ENCODE measurements at places on chromosomes 12 and 14.
A peak's percentile ranks its signal among the peaks of the same experiment; 100 is the strongest.

DNA sequence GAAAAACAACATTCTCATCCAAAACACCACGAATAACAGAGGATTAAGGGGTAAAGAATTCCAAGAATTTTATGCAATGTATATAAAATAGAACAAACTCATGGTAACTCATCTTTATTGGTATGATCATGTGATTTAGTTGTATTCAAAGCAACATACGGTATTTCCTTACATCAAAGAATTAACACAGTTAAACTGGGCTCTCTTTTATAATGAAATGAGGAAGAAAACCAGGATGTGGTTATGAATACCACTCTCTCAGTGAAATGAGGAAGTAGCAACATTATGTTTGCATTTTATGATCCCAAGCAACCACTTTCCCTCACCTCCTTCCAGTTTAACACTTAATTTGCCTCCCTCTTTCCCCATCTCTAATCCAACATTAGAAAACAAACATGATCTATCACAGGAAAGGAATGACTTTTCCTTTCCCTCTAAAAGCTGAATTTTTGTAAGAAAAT, 22.9 kb downstream of the SPTLC2 start:
- DNase-seq: no peak

GRCh38 chr12:49932533-49933130, 17.9 kb upstream of the AQP2 start:
- DNase-seq: no peak

DNA sequence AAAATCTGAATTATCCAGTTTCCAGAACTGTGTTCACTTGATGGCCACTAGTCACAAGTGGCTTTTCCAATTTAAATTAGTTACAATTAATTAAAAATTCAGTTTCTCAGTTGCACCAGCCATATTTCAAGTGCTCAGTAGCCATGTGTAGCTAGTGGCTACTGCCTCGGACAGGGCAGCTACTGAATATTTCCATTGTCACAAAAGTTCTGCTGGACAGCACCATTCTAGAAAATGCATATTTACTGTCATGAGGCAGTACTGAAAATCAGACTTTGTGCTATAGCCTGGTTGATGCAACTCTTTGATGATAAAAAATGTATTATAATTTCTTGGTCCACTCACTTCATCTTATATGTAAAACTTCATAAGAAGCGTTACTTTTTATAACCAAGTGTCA, 11.5 kb upstream of the OVCH1 start:
- DNase-seq: no peak

DNA sequence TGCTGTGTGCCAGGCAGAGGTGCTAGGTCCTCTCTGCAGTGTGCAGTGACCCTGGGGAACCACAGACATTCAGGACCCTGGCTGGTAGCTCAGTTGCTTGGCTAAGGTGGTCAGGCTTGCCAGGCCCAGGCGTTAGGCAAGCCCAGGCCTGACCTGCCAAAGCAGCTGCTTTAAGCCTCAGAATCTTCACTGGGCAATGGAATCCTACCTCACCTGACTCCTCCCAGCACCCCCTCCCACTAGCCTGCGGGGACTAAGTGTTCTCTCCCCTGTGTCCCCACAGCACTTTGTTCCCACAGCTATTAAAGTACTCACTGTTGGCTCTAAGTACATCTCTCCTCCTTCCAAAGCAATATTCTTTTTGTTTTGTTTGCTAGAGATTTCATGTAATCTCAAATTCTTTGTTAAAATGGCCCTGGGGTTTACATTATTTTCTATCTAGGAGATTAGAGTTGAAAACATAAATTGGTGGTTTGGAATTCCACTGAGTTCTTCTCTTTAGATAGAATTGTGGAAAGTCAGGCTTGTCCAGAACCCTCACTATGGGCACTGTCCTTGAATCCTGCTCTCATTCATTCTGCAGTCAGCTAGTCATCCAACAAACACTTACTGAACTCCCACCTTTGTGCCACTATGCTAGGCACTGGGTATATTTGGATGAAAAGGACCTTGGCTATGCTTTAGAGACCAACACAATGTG, 44.4 kb downstream of the DGLUCY start:
- DNase-seq: no peak

- no peak for DNase-seq
Measured at GRCh38 chr14:95301527-95302187, 18.1 kb downstream of the CLMN start.

- no peak for DNase-seq
Measured at GRCh38 chr14:20935303-20935984, 19.8 kb upstream of the RNASE2 start.

- no peak for DNase-seq
Measured at GRCh38 chr12:125356111-125356510, 290.9 kb downstream of the AACS start.

DNA sequence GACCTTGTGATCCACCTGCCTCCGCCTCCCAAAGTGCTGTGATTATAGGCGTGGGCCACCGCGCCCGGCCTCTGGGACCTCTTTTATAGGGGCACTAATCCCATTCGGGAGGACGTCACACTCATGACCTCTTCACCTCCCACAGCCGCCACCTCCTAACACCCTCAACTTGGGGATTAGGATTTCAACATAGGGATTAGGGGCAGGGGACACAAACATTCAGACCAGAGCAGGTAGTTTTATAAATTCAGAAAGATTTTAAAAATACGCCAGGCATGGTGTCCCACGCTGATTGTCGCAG, 49.4 kb downstream of the TPCN1 start:
- no peak for DNase-seq

- DNase-seq: no peak
Measured at GRCh38 chr14:52922656-52923055, 28.2 kb downstream of the FERMT2 start.

DNA sequence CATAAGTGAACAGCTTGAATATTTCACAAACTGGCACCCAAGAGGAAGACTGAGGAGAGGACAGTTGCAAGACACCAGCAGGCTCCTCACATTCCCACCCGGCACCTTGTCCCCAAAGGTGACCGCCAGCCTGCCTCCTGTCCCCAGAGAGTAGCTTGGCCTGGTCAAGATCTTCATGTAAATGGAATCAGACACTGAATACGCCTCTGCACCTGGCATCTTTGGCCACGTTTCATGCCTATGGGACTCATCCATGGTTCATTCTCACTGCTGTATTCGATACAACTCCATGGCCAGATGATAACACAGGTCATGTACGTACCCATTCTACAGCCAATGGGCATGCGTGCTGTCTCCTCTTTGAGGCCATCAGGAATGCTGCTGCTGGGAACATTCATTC, 60.8 kb downstream of the ITPK1 start:
- DNase-seq: no peak

- no peak for DNase-seq
Measured at GRCh38 chr12:43057566-43057965, 468.0 kb upstream of the PRICKLE1 start.

GRCh38 chr12:24482882-24483604, 465.9 kb downstream of the BCAT1 start:
- no peak for DNase-seq

DNA sequence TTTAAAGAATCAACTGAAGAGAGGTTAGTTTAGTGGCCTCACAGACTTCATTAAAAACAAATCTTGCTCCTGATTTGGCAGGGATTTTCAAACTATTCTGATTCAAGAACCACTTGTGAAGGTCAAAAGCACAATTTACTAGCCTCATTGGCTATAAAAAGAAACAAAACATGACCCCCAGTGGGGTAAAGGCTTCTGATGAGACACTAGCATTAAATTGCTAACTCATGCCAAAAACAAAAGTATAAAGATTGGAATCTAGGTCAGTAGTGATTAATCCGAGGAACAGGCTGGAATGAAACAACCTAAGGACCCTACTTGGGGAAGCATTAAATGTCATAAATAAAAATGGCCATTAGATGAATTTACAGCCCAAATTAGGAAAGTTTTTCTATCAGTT, 312.3 kb downstream of the PAWR start:
- DNase-seq: no peak

- no peak for DNase-seq
Measured at GRCh38 chr12:72282721-72283120, 10.6 kb downstream of the TRHDE start.

GRCh38 chr12:120237360-120238171, 28.0 kb downstream of the PXN start:
- no peak for DNase-seq

DNA sequence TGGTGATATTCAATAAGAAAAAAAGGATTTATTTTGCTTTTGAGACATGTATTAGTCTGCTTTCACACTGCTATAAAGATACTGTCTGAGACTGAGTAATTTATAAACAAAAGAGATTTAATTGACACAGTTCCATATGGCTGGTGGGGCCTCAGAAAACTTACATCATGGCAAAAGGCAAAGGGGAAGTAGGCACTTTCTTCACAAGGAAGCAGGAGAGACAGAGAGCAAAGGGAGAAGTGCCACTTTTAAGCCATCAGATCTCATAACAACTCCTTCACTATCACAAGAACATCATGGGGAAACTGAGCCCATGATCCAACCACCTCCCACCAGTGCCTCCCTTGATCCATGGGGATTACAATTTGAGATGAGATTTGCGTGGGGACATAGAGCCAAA, 43.9 kb downstream of the BHLHE41 start:
- no peak for DNase-seq

DNA sequence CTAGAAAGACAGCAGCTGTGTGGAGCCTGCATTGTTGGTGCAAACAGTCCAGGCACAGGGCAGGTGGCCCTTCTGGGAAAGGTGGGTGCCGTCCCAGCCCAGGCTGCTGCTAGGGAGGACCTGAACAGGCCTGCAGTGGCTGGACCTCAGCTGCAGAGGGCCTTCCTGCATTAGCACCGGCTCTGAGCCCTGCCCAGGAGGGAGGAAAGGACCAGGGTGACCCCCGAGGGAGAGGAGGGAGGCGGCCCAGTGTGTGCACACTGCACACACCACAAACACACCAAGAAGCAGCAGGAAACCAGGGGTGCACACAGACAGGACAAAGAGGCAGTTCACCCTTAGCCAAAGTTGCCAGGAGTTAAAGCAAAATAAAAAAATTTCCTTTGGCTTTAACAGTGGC, 8.0 kb upstream of the PGAM5 start:
- DNase-seq: no peak

- peak; percentile 77 for DNase-seq
Measured at GRCh38 chr12:77924703-77925102, 94.0 kb downstream of the NAV3 start.

DNA sequence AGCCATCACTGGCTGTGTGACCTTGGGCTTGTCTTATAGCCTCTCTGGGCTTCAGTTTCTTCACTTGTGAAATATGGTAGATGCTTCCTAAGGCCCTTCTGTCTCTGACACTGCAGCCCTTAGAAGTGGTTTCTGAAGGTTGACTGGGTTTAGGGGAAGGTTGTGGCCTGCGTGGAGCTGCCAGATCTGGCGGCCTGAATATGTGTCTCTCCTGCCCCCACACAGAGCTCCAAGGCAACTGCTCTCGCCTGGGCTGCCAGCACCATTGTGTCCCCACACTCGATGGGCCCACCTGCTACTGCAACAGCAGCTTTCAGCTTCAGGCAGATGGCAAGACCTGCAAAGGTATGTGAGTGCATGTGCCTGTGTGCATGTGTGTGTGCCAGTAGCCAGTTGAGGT, 4.0 kb downstream of the LRP1-AS start:
- no peak for DNase-seq

GRCh38 chr12:14313379-14314138, 51.9 kb upstream of the ATF7IP start:
- no peak for DNase-seq

DNA sequence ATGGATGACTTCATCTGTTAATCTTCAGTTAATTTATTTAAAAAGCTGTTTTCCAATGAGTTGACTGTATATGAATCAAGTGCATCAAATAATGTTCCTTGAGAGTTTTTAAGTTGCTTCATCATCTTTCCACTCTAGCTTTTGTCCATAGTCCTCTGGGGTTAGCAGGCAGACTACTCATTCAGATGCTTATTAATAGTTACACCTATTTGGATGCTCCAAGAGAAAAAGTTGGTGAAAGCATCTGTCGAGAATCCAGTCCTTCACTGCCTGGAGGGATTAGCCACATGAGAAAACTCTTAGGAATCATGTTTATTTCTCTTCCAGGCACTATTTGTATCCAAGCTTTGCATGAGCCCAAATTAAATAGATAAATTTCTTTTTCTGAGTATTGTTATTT, 70.2 kb downstream of the DACT1 start:
- no peak for DNase-seq

DNA sequence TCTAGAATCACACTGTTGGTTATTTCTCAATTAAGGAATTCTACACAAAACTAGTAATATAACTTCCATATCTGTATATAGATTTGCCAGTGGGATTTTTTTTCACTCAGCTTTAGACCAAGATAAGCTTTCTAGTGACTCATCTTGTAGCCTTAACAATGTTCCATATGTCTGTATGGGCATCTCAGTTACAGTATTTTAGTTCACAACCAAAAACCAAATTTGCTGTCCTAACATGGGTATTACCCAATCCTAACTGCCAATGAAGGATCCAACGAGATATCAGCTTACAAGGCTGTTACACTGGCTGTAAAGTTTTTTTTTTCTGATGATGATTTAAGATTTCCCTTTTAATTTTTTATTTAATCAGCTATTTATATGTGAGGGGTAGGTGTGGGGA, 31.5 kb upstream of the KRR1 start:
- DNase-seq: no peak

- peak; percentile 51 for DNase-seq
Measured at GRCh38 chr12:64010069-64010686, 165.7 kb downstream of the SRGAP1 start.

DNA sequence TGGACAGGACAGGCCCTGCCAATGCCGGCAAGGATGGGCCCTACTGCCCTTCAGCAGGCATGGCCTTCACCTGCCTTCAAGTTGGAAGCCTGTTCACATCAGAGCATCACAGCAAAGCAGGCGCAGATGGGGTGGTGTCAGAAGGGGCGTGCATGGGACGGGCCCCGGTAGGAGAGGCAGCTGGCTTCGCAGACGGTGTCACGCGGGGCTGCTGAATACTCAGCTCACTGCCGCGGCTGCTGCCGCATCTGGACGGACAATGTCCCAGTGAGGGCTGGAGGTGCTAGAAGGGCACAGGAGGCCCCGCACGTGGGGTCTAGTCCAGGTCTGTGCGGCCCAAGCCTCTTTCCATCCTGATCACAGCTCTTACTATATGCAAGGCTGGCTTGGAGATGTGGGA, 42.1 kb downstream of the LRCOL1 start:
- no peak for DNase-seq

GRCh38 chr12:125038976-125039625, 26.1 kb upstream of the AACS start:
- no peak for DNase-seq

DNA sequence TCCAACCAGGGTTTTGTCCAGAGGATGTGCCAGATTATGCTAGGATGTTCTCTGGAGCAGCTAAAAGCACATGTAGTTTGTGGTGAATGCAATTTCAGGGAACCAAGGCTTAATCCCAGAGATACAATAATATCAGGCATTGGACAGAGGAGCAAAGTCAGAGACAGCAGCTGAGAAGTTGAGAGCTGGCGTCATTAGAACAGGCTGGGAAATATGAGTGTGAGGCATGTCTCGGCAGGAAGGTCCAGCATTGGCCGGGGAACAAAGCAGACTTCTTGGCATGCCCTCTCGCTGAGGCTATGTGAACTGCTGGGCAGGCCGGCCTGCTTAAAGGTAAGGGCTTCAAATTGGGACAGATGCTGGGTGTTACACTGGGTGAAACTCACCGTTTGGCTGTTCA, 125.4 kb downstream of the CAND1 start:
- no peak for DNase-seq

- peak; percentile 52 for DNase-seq
Measured at GRCh38 chr14:25150934-25151790, 101.2 kb upstream of the STXBP6 start.

Measured in amniotic stem cell (primary cell).